ENCODE measurements at places on chromosomes 11 and 22.

- DNase-seq = no peak
These were observed 5.2 kb downstream of the APOL4 start for GRCh38 chr22:36196254-36197064.

- no peak for DNase-seq
These were observed 9.0 kb upstream of the FLRT1 start for GRCh38 chr11:64026575-64027205.

DNA sequence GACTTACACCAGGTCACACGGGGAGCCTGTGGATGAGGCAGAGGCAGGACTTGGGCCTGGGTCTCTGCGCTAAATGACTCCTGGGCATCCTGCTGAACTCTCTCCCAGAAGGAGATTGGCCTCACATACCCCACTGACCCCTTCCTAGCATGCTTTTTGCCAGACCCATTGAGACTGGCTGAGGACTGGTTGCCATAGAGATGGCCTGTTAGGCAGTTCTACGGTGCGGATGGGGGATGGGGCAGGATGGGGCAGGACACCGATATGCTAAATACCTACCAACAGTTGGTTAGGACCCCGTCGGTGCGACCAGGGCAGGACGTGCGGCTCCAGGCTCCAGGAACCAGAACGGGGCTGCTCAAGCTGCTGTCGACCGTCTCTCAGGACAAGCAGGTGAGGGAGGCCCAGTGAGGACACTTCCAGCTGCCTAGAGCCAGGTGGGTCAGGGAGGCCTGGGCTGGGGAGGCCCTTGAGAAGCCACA lies at the start of gene TSGA10IP:
Gene TSGA10IP (plus strand): TSS at position 51 of the 482 bp plus-strand sequence. CDS start 196 bp downstream, at position 247.
- no peak for DNase-seq

DNA sequence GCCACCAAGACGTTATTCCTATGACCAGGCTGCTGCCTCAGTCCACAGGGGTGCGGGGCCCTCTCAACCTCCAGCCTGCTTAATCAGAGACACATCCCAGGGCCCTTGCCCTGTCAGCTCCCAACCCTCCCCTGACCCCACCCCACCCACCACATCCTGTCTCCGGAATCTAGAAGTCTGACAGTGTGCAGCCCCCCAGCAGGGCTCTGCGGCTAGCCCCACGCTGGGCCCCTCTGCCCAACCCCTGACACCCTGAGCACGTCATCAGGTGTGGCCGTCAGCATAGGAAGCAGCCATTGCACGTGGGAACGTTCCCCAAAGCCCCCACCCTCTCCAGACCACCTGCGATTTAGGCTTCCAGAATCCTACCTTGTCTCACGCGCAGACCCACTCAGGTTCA lies 34.3 kb upstream of the IGSF9B start:
- no peak for DNase-seq

- peak; percentile 3 for DNase-seq
These were observed 255.5 kb downstream of the DYNC2H1 start for GRCh38 chr11:103364687-103365086.

DNA sequence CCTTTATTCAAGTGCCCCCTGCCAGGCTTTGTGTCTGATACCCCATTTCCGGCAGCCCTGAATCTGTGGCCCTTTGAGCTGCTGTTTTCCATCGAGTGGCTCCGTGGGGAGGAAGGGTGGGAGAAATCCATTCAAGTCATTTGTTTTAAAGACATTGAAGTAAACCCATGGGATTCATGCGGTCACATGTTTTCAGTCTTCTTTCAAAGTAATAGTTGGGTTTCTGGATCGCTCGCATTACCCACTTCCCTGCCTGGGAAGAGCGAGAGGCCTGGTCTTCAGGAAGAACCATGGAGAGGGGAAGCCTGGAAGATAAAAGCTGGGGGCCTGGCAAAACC lies 14.4 kb downstream of the DAGLA start:
- DNase-seq = no peak

DNA sequence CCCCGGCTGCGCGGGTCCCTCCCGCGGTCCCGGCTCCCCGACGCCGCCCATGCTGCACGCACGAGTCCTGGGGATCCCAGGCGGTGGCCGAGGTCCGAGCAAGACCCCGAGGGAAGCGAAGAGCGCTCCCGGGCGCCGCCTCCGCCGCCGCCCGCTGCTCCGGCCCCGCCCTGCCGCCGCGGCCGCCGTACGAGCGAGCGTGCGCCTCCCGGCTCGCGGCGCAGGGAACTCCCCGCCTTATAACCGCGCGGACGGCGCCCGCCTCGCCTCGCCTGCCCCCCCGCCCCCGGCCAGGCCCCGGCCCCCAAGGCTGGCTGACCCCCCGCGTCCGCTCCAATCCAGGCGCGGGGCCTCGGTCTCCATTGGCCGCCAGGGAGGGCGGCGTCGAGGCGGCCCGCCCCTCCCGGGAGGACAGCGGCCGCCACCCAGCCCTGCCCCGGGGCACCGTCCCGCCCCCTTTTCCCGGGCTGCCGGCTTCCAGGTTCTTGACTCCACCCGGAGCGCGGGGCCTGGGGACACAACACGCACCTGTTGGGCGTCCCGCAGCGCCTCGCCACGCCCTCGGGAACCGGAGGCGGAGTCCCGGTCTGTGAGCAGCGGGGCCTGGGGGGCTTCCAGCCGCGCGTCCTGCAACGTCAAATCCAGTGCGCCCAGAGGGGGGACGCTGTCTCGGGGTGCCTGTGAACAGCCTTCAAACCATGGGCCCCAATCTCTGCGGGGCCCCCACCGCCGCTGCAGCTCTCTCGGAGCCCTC lies at the start of gene FADS3:
Gene FADS3 (minus strand): TSS at position 215 of the 754 bp plus-strand sequence. CDS start 164 bp downstream, at position 51.
- peak; percentile 95 for DNase-seq

DNA sequence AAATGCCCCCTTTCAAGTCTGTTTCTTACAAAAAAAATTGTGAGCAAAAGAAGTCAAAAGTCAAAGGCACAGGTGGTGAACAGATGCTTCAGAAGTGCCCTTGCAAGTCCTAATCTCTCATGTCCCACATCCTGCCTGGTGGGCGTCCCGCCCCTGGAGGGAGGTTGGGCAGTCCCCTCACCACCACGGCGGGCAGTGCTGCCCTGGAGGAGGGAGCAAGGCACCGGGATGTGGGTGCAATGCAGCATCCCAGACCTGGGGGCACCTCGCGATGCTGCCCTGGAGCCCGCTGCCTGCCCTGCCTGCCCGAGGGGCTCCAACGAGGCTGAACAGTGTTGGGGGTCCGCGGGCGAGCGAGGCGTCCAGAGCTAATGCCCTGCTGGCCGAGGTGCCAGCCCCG lies 15.9 kb downstream of the MRGPRG start:
- DNase-seq = peak; percentile 11

DNA sequence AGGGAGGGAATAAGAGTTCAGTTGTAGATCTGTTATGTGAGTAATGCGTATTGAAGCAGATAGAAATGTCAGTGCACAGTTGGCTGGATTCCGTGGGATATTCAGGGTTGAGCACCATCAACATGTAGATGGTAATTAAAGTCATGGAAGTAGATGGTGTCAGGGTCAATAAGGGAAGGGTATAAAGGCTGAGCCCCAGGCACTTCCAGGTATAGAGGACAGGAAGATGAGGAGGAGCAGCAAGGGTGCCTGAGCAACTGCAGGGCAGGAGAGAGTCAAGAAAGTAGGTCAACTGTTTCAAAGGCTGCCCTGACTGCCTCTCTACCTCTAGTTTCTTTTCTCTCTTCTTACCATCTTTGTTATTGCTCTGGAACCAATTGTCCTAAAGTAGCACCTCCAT lies 85.9 kb downstream of the MICAL2 start:
- DNase-seq = no peak

DNA sequence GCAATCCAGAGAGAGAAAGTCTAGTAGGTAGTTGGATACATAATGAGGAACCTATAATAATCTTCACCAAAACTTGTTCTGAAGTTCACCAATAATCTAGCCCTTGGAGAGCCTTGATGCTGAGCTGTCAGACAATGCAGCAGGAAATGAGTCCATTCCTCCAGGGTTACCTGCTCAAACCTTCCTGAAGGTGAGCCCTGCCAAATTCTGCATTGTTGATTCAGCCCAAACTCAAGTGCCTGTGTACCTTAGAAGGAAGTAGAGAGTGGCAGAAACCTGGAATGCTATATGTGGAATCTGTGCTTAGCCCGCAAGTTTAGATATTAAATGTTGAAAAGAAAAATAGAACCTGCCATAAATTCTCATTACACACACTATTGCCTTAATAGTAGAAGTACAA lies 77.4 kb upstream of the SPON1 start:
- DNase-seq = no peak

DNA sequence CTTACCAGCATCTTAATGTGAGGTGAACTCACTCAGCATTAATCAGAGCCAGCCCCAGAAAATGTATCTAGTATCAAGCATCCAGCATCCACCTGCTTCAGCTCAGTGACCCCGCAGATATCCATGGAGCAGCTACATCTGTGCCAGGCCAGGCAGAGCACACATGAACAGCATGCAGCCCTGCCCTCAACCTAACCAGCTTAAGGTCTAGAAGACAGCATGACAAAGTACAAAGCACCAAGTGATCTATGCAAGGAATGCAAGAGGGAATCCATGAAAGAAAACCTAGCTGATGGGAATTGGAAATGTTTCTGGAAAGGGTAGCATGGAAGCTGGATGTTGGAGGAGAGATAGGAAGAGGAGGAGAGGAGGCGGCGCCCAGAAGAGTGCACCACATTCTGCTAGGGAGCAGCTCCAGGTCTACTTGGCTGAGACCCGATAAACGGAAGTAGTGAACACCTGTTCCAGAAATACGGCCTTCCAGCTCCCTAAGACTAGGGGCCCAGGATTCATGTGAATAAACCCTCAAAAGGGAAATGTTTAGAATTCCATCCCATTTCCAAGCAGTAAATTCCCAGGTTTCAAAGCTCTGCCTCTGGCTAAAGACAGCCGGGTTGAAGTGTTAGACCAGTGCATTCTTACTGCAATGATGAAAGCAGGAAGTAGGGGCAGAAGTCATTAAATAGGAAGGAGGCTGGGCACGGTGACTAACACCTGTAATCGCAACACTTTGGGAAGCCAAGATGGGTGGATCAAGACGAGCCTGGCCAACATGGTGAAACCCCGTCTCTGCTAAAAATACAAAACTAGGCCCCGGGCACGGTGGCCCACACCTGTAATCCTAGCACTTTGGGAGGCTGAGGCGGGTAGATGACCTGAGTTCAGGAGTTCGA lies 23.5 kb upstream of the L3MBTL2 start:
- no peak for DNase-seq

- no peak for DNase-seq
These were observed at the start of gene MRGPRD for GRCh38 chr11:68980776-68981065. Gene MRGPRD (minus strand): TSS chr11:68980986. CDS start chr11:68980986, 0 bp downstream.

GRCh38 chr11:131671734-131672133 lies 301.3 kb downstream of the NTM start:
- no peak for DNase-seq

DNA sequence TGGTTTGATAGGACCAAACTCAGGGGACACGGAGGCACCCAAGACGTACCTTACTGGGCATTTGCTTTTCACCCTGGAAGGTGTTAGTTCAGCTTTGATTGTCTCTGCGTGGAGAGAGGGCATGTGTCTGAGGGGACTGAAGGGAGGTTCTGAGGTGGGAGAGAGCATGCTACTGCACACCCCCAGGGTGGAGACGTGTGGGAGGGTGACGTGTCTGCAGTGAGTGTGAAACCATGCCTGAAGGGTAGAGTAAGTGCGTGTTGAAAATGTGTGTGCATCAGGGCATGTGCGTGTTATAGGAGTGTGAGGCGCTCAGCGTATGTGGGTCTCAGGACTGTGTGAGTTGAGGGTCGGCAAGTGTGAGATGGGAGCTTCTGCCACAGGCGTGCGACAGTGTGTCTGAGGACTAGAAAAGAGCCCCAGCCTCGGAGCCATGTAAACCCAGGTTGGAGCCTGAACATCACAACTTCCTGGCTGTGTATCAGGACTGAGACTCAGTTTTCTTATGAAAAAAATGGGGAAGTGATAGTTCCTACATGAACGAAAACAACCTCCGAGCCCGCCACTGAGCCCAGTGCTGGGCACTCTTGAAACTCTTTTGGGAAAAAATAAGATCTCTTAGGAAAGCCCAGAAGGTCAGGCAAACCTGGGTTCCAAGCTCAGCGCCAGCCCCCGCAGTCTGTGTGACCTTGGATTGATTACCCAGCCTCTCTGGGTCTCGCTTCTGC lies 11.8 kb upstream of the KCNJ11 start:
- no peak for DNase-seq

- DNase-seq = no peak
These were observed 12.4 kb upstream of the SLC39A13 start for GRCh38 chr11:47396049-47396320.

DNA sequence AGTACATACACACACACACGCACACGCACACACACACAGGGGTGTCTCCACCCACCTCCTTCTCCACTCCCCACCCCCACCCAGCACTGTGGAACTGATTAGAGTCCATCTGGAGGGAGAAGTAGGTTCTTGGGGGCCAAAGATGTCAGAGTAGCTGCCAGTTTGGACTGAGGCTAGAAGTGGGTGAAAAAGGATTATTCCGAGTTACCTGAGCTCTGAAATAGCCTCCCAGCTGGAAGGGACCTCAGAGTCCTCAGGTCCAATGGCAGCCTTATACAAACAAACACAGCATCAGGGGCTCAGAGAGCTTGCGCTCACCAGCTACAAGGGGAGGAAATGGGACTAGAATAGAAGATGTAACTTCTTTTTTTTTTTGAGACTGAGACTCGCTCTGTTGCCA lies 20.8 kb downstream of the IL10RA start:
- DNase-seq = no peak

DNA sequence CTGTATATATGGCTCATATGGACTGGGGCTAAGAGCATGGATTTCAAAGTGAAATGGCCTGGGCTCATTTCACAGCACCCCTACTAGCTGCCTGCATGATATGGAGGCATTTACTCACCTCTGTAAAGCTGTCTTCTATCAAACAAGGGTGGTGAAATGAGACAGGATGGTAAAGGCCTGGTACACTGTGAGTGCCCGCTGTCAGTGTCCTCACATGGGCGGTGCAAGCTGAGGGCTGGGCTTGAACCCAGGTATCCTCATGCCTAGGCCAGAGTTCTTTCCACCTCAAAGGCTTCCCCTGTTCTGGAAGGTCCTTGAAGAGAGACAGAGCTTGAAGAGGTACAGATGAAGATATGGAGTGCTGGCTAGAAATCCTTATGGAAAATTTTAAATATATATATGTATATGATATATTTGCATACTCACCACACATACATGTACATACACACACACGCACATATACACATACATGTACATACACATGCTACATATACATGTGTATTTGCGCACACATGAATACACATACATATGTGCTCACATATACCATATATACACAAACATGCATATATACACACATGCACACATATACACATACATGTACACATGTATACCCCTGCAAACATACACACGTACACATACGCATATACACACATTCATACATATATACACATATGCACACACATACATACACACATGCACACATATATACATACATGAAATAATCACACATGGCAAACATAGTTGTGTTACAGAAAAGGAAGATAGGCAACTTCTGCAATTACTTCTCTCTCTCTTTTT lies 44.7 kb downstream of the MICAL2 start:
- no peak for DNase-seq

GRCh38 chr11:77472991-77473800 lies 698 bp downstream of the PAK1 start:
- peak; percentile 45 for DNase-seq

Measured in AG08396 (cell line).